ENCODE measurements at places on chromosomes 13 and 19.

GRCh38 chr19:36103842-36104552, 6.9 kb upstream of the OVOL3 start:
- no peak for DNase-seq

DNA sequence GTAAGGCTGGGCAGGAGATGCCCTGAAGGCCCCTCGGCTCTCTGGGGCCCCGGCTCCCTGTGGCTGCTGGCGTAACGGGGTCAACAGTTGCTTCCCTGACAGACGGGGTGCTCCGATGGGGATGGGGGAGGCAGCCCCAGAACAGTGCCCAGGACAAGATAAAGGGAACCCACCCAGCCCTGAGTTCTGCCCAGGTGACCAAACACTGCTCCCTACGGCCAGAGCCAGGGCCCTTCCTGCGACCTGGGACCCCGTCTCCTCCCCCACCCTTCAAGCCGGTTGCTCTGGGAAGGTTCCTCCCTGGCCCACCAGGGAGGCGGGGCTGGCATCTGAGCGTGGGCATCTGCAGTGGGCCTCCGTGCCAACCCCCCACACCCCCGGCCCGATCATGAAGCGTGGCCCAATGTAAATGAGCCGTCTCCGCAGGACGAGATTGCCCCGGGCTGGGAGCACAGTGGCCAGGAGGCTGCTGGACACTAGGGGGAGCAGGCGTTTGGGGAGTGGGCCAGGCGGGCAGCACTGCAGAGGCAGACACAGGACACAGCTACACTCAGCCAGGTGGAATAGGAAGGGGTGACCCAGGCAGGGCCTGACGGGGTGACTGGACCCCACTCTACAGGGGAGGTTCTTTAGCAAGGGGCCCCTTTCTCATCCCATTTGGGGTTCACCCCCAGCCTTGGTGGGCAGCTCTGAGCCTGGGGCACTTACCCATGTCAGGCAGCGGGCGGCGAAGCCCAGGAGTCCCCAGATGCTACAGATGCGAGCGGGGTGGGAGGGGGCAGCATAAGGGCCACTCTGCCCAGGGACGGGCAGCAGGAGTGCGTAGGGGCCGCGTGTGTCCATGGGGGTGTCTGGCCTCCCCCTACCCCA, 1.2 kb upstream of the NKPD1 start:
- no peak for DNase-seq

- DNase-seq: no peak
Measured at GRCh38 chr13:113049521-113049941, 56.1 kb upstream of the F7 start.

- DNase-seq: peak; percentile 95
Measured at GRCh38 chr13:101523154-101524131, 71.0 kb downstream of the ITGBL1 start.

GRCh38 chr13:27391471-27391870, 32.9 kb upstream of the GTF3A start:
- no peak for DNase-seq

GRCh38 chr13:27928805-27929753, 9.3 kb downstream of the PDX1 start:
- no peak for DNase-seq

- no peak for DNase-seq
Measured at GRCh38 chr19:32543115-32543900, 37.7 kb upstream of the PDCD5 start.

Measured in brain (organoid and tissue), 16 donors.